Testis (tissue), 5 donors: ENCODE measurements at places on chromosomes 6 and 20. TPM values are rescaled to one million over a fixed set of nuclear protein-coding genes. Genes with fewer than 3 reads are reported as not detected.

GRCh38 chr6:144053601-144054000 lies 41.8 kb downstream of the SF3B5 start:
- no peak for DNase-seq

GRCh38 chr6:152151920-152152319 lies 344.4 kb downstream of the ESR1 start:
- DNase-seq = no peak

DNA sequence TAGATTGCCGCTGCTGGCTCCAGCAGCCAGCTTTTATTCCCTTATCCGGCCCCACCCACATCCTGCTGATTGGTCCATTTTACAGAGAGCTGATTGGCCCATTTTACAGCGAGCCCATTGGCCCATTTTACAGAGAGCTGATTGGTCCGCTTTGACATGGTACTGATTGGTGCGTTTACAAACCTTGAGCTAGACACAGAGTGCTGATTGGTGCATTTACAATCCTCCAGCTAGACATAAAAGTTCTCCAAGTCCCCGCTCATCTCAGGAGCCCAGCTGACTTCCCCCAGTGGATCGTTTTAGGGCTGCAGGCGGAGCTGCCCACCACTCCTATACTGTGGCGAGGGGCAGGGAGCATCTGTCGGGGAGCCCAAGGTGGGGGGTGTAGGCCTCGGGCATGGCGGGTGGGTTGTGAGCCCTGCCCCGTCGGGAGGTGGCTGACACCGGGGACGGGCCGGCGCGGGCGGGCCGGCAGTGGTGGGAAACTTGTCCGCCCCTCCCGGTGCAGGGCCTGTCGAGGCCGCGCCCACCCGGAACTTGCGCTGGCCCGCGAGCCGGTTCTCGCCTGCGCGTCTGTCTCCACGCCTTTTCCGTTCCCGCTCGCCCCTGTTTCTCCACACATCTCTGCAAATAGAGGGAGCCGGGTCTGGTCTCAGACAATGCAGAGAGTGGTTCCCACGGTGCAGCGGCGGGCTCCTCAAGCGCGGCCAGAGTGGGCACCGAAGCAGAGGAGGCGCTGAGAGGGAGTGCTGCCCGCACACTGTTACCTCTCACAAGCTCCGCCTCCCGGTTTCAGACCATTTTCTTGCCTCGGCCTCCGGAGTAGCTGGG lies 86.1 kb upstream of the STMND1 start:
- DNase-seq = peak; percentile 89

- no peak for DNase-seq
Measured at GRCh38 chr20:36847710-36848040, 28.3 kb upstream of the TLDC2 start.

DNA sequence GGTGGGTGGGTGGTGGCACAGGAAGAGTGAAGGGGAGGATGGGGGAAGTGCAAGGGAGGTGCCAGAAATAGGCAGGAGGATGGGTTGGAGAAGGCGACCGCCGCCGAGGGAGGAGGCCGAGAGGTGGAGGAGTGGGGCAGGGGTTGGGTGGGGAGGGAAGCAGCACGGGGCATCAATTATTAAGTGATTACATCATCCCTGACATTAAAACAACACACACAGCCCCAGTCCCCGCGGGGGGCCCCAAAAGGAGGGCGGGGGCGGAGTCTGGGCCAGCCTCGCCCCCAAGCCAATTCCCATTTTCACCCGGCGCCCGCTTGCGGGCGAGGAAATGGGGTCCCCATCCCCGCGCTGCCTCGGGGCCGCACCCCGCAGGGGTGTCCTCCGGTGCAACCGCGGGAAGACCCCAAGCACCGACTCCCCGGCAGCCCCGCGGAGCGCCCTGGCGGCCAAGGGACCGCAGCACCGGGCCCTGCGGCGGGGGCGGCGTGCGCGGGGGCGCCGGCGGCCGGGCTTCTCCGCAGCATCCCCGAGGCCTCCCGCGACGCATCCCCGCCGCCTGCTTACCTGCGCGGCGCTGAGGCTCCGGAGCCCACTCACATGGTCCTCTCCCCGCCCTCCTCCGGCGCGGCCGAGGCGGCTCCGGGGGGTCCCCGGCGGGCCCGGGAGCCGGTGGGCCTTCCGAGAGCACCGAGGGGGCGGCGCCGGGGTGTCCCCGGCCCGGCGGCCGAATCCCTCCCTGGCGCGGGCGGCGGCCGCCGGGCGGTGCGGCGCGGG lies 663 bp downstream of the FYN start:
- peak; percentile 46 for DNase-seq

GRCh38 chr20:13765299-13765698 lies 19.4 kb downstream of the ESF1 start:
- no peak for DNase-seq

The GRIK2 gene
- total RNA-seq = 12.4 TPM

The EPB41L2 gene
- 139 TPM for total RNA-seq

The UNC5CL gene
- 3.2 TPM for total RNA-seq

The GHRH gene
- total RNA-seq = not detected
